ENCODE measurements at places on chromosomes 5 and 9. TPM values are rescaled to one million over a fixed set of nuclear protein-coding genes. Genes with fewer than 3 reads are reported as not detected.

- peak; percentile 13 for DNase-seq
- H3K36me3 ChIP-seq = no peaks in the 10 kb centered on the region
- no peaks in the 10 kb centered on the region for H3K27me3 ChIP-seq
- peaks cover 48% of the 10 kb centered on the region for H3K4me1 ChIP-seq
- H3K4me3 ChIP-seq = no peak overlapping the region
Observed at GRCh38 chr5:176540476-176540899, 3.3 kb upstream of the RNF44 start.

DNA sequence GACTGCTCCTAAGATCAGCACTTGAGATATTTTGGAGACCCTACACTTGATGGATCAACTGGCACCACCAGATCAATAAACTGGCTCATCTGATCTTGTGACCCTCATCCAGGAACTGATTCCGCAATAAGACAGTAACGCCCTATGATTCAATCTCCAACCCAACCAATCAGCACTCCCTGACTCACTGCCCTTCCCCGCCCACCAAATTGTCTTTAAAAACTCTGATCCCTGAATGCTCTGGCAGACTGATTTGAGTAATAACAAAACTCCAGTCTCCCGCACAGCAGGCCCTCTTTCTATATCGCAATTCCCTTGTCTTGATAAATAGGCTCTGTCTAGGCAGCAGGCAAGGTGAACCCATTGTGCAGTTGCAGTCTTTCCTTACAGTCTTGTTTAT is 677.0 kb downstream of the LRRC70 start:
- H3K4me3 ChIP-seq = no peak overlapping the region
- no peak overlapping the region for H3K27ac ChIP-seq
- no peaks in the 10 kb centered on the region for H3K36me3 ChIP-seq
- no peak for DNase-seq

DNA sequence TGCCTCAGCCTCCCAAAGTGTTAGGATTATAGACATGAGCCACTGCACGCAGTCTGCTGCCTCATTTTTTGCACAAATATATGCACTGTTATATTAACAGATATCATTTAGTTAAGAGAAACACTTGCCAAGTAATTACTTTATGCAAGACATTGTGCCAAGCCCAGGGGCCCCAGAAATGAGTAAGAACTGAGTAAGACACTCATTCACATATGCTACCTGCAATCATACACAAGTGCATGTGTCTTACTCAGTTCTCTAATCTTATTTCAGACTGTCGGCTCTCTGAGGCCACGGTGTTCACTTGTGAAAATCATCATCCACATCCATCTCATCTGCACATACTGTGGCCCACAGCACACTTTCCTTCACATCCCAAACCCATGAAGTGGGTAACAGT is 16.0 kb downstream of the TRAF1 start:
- H3K36me3 ChIP-seq = no peaks in the 10 kb centered on the region
- DNase-seq = no peak

GRCh38 chr9:121499427-121500164 is at the start of gene GGTA1:
Gene GGTA1 (minus strand): TSS chr9:121499844. CDS start chr9:121467922, 31,922 bp downstream.
- H3K4me3 ChIP-seq = peak within 1 kb of the TSS; percentile 74
- no peaks in the 10 kb centered on the region for H3K36me3 ChIP-seq
- no peaks in the 10 kb centered on the region for H3K27me3 ChIP-seq
- peak within 1 kb of the TSS; percentile 85 for H3K27ac ChIP-seq
- no peaks in the 10 kb centered on the region for H3K4me1 ChIP-seq

DNA sequence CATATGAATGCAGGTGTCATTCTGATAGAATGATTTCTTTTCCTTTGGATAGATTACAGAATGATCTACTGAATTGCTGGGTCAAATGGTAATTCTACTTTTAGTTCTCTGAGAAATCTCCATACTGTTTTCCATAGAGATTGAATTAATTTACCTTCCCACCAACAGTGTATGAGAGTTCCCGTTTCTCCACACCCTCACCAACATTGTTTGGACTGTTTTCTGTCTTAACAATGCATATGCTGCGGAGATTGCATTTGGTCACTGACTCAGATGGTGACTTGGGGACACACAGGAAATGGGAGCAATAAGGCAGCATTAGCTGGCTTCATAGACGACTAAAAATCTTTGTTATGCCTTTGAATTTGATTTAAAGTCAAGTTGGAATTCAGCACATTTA is 95.9 kb downstream of the CDH6 start:
- no peak overlapping the region for H3K4me3 ChIP-seq
- H3K4me1 ChIP-seq = no peaks in the 10 kb centered on the region
- DNase-seq = no peak
- peaks cover 4% of the 10 kb centered on the region for H3K27me3 ChIP-seq
- H3K36me3 ChIP-seq = no peaks in the 10 kb centered on the region
- H3K27ac ChIP-seq = no peak overlapping the region

- no peak overlapping the region for H3K27ac ChIP-seq
- no peak overlapping the region for H3K4me3 ChIP-seq
- no peak for DNase-seq
- no peaks in the 10 kb centered on the region for H3K36me3 ChIP-seq
- H3K27me3 ChIP-seq = no peaks in the 10 kb centered on the region
Observed at GRCh38 chr5:122384739-122385235, 72.8 kb downstream of the SNCAIP start.

- no peak overlapping the region for H3K27ac ChIP-seq
- H3K36me3 ChIP-seq = no peaks in the 10 kb centered on the region
Observed at GRCh38 chr5:141889282-141889871, 11.2 kb upstream of the PCDH1 start.

Gene MARCOL
- total RNA-seq = not detected

Gene F2RL1
- total RNA-seq = 0.95 TPM
